ENCODE measurements at places on chromosomes 4 and X.

GRCh38 chr4:68250151-68250930, 4.8 kb upstream of the TMPRSS11B start:
- DNase-seq: no peak

GRCh38 chrX:140510895-140511295, 6.0 kb upstream of the SOX3 start:
- no peak for DNase-seq

DNA sequence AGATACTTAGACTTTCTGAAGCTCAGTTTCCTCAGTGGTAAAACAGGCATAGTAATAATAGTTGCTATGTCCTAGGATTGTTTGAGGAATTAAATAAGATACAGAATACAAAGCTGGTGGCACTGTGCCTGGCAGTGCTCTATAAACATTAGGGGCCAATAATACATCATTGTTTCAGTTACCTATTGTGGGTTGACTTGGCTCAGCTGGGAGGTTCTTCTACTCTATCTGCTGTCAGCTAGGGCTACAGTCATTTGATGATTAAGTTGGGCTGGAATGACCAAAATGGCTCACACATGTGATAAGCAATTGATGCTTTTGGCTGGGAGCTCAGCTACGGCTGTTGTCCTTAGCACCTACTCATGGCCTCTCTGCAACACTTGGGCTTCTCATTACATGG, 121.2 kb upstream of the USP9X start:
- no peak for DNase-seq

DNA sequence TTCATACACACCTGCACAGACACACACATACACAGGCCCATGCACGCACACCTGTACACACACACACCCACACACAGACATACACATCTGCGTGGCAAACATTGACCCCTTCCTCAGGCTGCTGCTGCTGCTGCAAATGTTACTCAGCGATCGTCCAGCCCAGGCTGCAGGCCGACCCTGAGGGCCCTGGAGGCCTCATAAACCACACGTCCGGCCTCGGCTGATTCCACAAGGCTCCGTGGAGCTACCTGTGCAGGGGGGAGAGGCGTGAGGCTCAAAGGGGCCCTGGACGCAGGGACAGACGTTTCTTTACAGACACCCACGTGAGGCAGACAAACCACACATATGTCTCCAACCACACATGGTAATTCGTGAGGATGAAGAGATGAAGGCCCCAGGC, 53.9 kb upstream of the PPP2R3B start:
- DNase-seq: no peak

DNA sequence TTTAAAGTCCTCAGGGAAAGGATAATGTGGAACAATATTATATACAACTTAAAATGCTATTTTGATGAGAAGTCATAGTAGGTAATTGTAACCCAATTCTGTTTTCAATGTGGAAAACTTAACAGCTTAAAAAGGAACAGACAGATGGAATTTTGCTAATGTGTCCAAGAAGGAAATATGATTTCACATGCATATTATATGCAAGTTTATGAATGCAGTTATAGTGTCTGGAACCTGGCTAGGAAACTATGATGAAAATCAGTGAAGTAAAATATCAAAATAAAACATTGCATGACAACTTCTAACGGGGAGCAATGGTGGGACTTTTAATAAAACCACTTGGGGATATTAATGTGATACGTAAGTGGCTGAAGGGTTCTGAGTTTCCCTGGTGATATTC, 152.6 kb upstream of the HAND2 start:
- no peak for DNase-seq

GRCh38 chr4:153512162-153512852, 46.1 kb downstream of the TMEM131L start:
- no peak for DNase-seq

DNA sequence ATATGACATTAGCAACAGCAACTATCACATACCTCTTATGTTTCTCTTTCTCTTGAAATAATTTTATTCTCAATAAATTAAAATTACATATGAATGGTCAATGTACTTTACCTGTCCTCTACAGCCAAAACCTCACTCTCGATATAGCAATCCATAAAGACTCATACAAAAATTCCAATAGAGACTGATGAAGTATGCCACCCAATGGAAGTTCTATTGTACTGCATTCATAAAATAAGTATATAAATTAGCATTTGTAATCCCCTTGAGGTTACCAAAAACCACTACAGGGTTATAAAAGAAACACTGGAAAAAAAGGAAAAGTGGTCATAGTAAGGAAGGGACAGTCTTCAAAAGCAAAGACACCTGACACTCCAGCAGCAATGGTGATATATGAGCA, 32.8 kb downstream of the CLDN2 start:
- DNase-seq: no peak
